ENCODE measurements at places on chromosomes 2 and 18.
A peak's percentile ranks its signal among the peaks of the same experiment; 100 is the strongest.

- DNase-seq = peak; percentile 84
- H3K27ac ChIP-seq = no peak overlapping the region
- peaks cover 6% of the 10 kb centered on the region for H3K4me1 ChIP-seq
- H3K27me3 ChIP-seq = no peaks in the 10 kb centered on the region
These were observed 46.6 kb upstream of the TPO start for GRCh38 chr2:1366546-1367134.

DNA sequence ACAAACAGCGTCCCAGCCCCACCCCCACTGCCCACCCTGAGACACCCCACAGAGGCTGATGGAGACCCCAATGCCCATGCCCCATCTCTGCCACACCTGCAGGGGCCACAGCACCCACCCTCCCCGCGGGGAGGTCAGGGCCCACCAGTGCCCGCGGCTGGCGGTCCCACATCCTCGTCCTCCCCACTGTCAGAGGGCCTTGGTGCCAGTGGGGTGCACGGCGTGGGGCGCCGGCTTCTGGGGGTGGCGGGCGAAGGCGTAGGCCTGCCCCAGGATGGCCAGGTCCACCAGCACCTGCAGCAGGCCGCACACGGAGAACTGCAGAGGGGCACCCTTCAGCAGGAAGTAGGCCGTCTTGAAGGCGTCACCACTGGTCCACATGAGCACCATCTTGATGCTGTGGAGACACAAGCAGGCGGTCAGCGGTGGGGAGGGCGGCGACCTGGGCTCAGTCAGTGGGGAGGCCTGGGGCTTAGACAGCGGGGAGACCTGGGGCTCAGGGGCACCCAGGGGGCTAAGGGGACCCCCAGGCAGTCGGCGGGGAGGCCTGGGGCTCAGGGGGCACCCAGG is 47.6 kb downstream of the SLC66A2 start:
- peaks cover 21% of the 10 kb centered on the region for H3K36me3 ChIP-seq
- H3K4me1 ChIP-seq = no peaks in the 10 kb centered on the region
- peak; percentile 56 for DNase-seq
- no peak overlapping the region for H3K27ac ChIP-seq
- no peak overlapping the region for H3K4me3 ChIP-seq
- H3K27me3 ChIP-seq = no peaks in the 10 kb centered on the region

GRCh38 chr2:95292623-95293260 is 4.4 kb upstream of the KCNIP3 start:
- peaks cover 20% of the 10 kb centered on the region for H3K27me3 ChIP-seq
- DNase-seq = no peak
- H3K27ac ChIP-seq = no peak overlapping the region
- H3K4me3 ChIP-seq = no peak overlapping the region

GRCh38 chr2:74333175-74333574 is 10.0 kb downstream of the SLC4A5 start:
- no peak overlapping the region for H3K4me3 ChIP-seq
- H3K27me3 ChIP-seq = no peaks in the 10 kb centered on the region
- H3K36me3 ChIP-seq = no peaks in the 10 kb centered on the region
- DNase-seq = no peak
- H3K4me1 ChIP-seq = no peaks in the 10 kb centered on the region
- no peak overlapping the region for H3K27ac ChIP-seq

DNA sequence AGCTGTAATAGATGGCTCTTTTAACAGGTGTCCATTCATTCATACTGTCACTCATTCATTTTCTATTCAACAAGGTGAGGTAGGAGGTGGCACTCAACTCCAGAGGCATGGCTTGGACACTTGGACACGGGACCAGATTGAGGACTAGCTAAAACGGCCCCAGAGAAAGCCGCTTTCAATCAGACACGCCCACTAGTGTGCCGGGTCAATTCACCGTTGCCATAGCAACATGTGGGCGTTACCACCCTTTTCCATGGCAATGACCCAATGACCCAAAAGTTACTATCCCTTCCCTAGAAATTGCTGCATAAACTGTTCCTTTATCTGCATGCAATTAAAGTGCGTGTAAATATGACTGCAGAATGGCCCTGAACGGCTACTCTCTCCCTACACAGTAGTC is 49.2 kb upstream of the LGALSL start:
- no peaks in the 10 kb centered on the region for H3K36me3 ChIP-seq
- H3K4me1 ChIP-seq = peaks cover 65% of the 10 kb centered on the region
- H3K27ac ChIP-seq = peak overlapping the region; percentile 43
- no peak overlapping the region for H3K4me3 ChIP-seq
- no peaks in the 10 kb centered on the region for H3K27me3 ChIP-seq
- DNase-seq = no peak

DNA sequence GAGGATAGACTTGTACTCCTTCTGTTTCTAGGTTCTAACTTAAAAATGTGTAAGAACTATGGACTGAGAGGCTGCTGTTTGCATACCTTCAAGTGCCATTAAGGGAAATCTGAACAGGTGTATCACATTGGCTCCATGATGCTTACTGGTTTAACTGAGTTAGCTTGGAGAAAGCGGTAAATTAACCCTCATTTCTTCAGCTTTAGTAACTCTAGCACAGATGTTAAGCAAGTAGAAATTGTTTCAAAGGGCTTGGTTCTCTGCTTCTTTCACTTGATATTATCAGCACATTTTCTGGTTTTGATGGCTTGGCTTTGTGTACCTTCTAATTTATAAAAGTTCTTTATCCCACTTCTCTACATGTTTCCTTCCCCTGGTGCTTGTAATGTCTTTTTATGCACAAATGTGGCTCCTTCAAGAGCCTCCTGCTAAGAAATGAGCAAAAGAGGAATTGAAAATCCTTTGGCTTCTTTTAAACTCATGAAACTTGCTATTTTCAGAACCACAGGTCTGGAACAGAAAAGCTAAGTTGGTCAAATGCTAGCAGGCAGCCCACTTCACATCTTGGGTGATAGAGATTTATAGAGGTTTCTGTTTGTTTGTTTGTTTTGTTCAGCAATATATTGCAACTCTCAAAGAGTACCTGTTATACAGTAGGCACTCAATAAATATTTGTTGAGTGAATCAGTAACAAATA is 249.9 kb upstream of the THUMPD2 start:
- H3K4me1 ChIP-seq = no peaks in the 10 kb centered on the region
- DNase-seq = no peak
- H3K36me3 ChIP-seq = no peaks in the 10 kb centered on the region
- no peak overlapping the region for H3K27ac ChIP-seq
- H3K4me3 ChIP-seq = no peak overlapping the region

GRCh38 chr18:78641689-78642231 is 337.9 kb upstream of the SALL3 start:
- no peak overlapping the region for H3K27ac ChIP-seq
- peaks cover 18% of the 10 kb centered on the region for H3K4me1 ChIP-seq
- H3K4me3 ChIP-seq = no peak overlapping the region
- DNase-seq = no peak

GRCh38 chr2:172405673-172406072 is 21.7 kb upstream of the ITGA6 start:
- H3K4me3 ChIP-seq = no peak overlapping the region
- H3K36me3 ChIP-seq = no peaks in the 10 kb centered on the region
- no peaks in the 10 kb centered on the region for H3K4me1 ChIP-seq
- no peak overlapping the region for H3K27ac ChIP-seq

- no peak overlapping the region for H3K4me3 ChIP-seq
- no peak for DNase-seq
- H3K4me1 ChIP-seq = peaks cover 10% of the 10 kb centered on the region
- H3K27me3 ChIP-seq = no peaks in the 10 kb centered on the region
- H3K36me3 ChIP-seq = no peaks in the 10 kb centered on the region
These were observed 13.1 kb downstream of the NT5DC4 start for GRCh38 chr2:112733871-112734270.

DNA sequence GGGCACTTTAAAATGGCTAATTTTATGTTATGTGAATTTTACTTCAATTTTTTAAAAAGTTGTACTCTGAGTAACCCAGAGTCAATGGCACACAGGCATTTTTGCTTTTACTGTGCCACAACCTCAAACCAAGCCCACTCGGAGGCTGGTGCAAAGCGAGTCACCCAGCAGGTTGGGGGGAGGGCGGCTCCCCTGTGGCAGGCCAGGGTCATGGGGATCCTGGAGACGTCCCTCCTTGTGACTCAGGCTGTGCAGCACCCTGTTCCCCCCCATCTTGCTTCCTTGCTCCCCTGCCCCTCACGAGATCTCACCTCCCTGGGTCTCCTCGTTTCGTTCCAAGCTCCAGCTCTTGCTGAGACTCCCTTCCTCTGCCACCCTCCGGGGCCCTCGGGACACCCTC is 58.6 kb downstream of the POMC start:
- DNase-seq = no peak
- H3K4me1 ChIP-seq = no peaks in the 10 kb centered on the region
- H3K27ac ChIP-seq = no peak overlapping the region
- no peaks in the 10 kb centered on the region for H3K36me3 ChIP-seq
- no peaks in the 10 kb centered on the region for H3K27me3 ChIP-seq
- H3K4me3 ChIP-seq = no peak overlapping the region

- no peaks in the 10 kb centered on the region for H3K36me3 ChIP-seq
- no peak for DNase-seq
- no peaks in the 10 kb centered on the region for H3K4me1 ChIP-seq
- H3K4me3 ChIP-seq = no peak overlapping the region
These were observed 20.0 kb upstream of the MEIS1 start for GRCh38 chr2:66414896-66415295.

DNA sequence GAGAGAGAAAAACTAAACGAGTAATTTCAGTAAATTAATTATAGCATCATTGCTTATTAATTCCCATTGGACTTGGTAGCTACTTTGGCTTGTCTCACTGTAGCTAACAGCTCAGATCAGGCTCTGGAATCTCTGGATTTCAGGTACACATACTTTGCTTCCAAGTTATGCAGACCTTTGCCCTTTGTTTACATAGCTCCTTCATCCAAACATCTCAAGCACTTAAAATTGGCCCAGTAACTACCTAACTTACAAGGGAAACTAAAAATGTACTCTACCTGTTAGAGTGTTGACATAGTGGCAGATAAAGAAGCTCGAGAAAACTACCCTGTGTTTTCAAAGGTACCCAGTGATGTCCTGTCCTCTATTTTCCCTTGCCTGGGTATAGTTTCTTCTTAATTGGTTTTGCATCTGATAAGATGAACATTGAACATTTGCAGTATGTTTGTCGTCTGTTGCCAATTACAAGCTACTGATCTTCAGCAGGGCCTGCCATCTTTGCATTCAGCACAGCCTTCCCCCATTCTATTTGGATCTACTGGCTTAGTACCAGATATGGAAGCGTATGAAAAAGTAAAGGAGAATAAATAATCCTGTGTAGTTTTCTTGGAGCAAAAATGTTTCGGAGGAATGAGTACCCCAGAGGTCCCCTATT is 601.5 kb upstream of the FANCL start:
- H3K4me3 ChIP-seq = no peak overlapping the region
- DNase-seq = no peak
- H3K4me1 ChIP-seq = no peaks in the 10 kb centered on the region
- H3K27ac ChIP-seq = no peak overlapping the region
